PC-9 (cell line): ENCODE measurements at places on chromosomes 2 and 18.

DNA sequence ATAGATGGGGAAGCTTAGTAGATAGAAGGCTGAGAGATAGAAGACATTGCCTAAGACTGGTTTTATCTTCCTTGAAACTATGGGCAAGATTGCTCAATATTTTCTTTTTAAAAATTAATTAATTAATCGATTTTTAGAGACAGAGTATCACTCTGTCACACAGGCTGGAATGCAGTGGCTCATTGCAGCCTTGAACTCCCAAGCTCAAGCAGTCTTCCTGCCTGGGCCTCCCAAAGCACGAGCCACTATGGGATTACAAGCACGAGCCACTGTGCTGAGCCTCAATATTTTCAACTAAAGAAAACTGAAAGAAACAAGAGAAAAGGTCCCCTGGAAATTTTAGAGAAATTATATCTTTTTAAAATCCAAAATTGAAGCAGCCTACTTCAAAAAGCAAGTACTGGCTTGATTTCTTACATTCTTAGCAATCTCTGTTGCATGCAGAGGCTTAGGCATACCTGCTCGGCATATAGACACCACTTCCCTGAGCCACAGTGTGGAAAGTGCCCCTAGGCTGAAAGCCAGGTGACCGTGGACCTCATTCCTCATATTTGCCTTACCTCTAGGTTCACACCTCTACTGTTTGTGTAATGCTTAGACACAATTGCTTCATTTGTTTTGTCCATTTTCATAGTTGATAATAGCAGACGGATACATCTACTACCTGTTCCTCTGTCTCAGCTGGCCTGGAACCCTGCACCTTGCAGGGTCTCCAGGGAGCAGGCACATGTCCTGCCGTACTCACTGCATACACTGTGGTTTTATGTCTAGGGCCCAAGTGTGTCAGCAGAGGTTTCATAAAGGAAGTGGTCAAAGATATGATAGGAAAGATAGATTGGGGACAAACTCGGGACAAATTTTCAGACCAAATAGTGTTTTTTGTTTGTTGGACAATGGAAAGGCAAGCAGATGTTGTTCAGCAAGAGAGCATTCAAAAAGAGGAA lies 166.5 kb upstream of the ALPP start:
- DNase-seq, result no peak

GRCh38 chr2:38427936-38428335 lies 50.9 kb upstream of the ATL2 start:
- no peak for DNase-seq

DNA sequence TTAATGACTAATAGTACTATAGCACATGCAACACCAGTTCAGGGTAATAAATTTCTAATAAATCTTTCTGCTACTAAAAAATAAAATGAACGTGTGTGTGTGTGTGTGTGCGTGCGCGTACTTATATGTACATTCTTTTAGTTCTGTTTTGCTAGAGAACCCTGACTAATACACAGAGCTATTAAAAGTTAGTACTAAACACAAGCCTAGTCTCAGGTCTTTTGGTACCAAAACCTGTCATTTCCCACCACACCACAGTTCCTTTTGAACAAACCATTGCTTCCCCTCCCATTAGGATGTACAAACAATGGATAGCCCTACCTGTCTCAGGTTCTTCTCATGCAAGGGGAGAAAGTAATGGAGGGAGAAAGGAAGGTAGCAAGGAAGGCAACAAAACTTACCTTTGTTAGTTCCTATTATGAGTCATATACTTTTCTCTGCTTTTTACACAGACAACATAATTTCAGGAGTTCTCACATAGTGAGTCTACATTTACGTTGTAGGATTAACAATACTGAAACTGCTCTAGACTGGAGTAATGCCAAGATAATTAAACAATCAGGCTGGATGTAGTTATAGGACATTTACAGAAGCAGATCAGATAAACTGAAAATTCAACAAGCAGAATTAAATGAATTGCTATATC lies 427.2 kb downstream of the KCNJ3 start:
- no peak for DNase-seq

DNA sequence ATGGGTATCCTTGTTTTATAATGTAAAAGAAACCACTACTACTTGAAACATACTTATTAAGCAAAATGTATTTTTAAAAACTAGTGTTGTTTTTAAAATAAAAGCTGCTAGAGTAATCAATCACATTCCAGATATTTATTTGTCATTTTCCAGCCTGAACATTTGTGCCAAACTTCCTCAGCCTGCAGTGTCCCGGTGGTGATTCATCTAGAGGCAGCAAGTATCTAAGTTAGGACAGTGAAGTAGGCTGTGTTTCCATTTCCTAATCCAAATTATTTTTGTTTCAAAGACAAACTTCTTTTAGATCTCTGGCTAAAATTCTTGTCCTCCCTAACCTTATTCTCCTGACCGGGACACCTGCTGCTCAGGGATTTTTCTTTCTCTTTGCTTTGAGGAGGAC lies 12.8 kb upstream of the GCG start:
- no peak for DNase-seq

DNA sequence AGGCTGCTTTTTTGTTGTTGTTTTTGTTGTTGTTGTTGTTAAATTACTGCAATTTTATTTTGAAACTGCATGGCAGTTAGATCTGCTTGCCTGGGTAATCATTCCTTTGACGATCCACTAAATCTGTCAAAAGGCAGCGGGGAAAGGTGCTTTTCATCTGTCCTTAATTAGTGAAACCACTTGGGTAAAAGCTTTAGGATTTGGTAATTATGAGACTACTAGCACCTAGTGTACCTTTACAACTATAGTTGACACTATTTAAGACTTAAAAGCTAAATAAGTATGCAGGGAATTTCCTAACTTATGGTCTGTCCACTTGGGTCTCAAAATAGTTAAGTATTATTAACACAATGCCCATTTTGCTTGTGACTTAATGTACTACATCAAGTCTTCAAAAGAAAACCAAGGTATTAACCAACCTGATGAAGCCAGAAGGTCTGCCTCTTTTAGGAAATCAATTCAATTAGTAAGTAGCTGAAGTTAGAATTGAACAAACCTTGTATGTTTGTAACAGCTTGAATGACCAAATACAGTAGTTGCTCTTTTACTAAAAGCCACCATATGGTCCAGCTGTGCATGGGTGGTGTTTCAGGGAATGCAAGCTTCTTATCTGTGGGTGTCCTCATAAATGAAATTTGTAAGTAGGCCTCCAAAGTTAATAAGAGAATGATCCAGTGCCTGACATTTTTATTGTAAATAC lies 44.8 kb downstream of the NAB1 start:
- no peak for DNase-seq

DNA sequence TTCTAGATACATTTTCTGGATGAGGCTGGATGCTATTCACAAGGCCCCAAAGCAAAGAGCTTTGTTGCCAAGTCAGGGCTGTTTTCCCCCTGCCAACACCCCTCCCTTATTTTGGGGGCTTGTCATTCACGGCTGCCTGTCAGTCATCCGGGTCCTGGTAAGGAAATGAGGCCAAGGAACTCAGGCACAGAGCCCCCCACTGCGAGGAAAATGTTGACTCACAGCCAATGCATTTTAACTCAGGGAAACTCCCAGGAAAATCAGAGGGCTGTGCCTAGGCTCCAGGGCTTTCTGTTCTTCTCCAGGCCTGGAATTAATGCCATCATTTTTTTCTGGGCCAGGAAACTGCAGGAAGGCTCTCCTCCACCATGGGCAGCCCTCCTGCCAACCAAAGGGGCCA lies 241.1 kb downstream of the SMAD2 start:
- DNase-seq, result no peak

DNA sequence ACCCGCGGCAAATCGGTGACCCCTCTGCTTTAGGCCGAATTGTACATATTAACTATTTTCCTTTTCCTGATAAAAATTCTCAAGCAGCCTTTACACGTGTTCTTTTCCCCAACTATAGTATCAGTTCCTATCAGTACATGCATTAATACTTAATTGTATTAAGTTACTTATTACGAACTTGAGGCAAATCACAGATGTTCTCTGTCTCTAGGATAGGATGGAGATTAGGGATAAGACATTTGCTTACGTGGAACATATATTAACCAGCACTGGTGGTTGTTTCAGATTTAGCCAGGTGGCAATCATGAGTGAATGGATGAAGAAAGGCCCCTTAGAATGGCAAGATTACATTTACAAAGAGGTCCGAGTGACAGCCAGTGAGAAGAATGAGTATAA lies 675 bp downstream of the GEMIN6 start:
- no peak for DNase-seq

DNA sequence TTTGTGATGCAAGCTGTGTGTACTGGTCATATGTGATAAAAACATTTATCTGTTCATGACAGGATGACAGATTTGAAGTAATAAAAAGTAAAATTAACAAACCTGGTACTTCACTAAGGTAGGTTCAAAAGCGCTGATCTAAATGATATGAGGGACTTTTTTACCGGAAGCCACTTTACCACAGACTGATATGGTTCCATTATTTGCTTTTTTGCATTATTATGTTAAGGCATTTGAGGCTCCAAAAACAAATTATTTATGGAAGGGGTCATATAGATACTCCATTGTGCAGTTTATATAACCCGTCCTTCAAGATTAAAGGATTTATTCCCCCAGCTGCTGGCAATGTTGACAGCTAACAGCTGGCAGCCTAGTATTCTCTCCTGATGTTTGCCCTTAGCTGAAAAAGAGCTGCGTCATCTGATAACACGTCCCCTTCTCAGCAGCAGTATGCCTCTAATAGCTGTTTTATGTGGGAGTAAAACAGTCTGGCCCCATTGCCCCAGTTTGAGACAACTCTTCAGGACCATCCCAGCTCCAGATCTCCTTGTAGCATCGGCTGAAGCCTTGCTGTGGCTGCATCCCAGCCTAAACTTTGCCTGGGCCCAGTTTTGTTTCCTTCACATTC lies 84.8 kb upstream of the XIRP2 start:
- no peak for DNase-seq

GRCh38 chr2:190415794-190416775 lies 7.9 kb downstream of the MFSD6 start:
- DNase-seq, result no peak

DNA sequence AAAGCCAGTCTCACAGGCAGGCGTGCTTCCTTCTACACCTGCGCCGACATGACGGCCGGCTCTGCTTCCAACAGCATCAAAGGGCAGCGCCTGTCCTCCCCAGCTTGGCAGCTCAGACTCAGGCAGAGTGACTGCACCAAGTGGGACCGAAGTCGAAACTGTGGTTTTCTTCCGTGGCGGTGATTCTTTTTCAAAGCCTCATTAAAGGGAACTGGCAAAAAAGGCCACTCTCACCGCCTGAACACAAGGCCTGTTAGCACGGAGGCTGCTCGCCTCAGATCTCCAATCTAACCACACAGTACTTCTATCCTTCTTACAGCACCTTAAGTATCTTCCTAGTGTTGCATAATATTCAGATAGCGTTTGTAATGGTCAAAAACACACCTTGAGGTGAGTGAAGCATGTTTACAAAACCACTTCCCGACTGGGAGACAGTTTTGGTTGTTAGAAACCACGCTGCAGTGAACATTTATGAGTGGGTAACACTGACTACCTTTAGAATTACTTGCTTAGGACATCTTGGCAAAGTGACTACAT lies 236.4 kb downstream of the HDAC4 start:
- DNase-seq, result no peak

DNA sequence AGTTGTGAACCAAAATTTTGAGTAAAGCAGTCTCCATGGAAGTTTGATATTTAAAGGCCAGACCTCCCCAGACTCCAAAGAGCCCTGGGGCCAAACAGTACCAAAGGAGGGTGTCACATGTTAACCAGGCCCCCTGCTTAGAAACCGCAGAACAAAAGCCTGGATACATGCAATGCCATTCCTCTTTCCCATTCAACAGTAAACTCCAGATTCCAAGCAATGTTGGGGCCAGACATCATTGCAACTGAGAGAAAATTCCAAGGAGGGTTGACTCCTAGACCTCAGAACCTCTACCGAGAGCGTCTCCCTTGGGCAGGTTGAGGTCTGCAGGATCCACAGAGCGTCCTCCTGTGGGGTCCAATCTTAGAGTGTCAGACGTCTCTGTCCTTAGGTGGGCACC lies 404.4 kb upstream of the SYT4 start:
- DNase-seq, result no peak

DNA sequence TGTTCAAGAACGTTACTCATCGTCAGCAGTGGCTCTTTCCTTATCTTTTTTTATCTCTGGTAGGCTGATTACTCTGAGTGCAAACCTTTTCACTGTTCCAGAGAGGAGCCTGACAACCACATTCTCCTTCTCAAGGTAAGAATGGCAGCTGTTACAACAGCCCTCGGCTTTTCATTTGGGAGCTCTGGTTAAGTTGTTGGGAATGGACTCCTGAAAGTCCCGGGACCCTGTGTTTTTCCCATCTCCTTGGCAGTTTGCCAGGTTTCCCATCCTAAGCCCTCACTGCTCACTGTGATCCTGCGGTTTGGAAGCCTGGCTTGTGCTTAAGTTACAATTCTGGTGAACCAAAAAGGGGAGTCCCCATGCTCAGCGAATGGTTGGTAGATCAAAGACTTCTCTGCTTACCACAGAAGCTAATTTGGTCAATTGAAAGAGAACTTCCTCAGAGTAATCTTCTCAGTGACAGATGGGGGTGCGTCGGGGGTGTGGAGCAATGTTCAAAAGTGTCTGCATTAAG lies 122.3 kb downstream of the LYPD6B start:
- DNase-seq, result no peak

DNA sequence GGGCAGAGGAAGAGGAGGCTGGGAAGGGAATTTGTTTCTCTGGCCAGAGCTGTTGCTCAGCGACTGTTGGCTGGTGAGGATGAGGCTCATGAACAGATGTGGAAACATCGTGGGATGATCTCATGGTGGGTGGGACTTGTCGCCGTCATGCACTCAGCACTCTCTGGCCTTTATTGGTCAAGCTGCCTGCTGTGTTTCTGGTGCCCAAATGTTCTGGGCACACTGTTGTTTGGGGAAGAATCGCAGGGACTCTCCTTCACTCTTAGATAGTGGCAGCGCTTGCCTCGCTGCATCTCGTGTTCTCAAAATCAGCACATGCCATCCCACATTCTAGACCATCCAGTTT lies 145.6 kb downstream of the AGAP1 start:
- no peak for DNase-seq

GRCh38 chr18:57950542-57950941 lies 93.5 kb upstream of the NEDD4L start:
- DNase-seq, result no peak

GRCh38 chr2:231683292-231684235 lies 24.8 kb upstream of the PTMA start:
- DNase-seq, result no peak

DNA sequence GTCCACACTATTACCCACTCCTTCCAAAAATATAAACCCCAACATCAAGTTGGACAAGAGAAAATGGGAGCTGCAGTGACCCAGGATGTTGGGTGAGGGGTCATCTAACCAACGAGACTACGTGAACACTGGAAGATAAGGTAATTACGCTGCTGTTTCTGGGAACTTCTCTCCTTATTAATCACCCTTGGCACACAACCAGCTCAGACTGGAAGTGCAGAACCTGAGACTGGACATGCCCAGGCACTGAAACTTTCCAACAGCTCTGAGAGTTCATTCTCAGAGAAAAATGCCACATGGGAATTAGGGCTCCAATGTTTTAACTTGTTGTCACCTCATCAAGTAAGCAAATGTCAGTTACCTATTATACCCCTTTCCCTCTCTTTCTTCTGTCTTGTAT lies 135.3 kb downstream of the CCDC148 start:
- DNase-seq, result no peak
